ENCODE measurements at places on chromosomes 2 and 18. TPM values are rescaled to one million over a fixed set of nuclear protein-coding genes. Genes with fewer than 3 reads are reported as not detected.

- DNase-seq, result no peak
Measured at GRCh38 chr18:79507076-79507545, 111.4 kb downstream of the NFATC1 start.

DNA sequence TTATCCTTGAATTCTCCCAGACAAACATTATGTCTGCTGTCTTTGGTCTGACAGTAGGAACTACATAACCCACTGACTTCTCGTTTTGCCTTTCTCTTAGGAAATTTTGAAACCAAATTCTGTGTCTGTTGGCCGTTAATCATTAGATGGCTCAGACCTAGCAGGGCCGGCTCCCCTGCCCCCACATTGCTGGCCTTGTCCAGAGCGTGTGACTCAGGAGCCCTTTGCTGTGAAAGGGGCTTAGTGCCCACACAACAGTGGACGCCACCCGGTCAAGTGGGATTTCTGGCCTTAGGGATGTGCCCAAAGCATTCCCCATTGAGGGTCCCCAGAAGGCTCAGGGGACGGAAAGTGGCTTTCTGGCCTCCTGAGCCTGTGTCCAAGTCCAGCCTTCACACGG, 137.5 kb downstream of the CTIF start:
- DNase-seq, result no peak

DNA sequence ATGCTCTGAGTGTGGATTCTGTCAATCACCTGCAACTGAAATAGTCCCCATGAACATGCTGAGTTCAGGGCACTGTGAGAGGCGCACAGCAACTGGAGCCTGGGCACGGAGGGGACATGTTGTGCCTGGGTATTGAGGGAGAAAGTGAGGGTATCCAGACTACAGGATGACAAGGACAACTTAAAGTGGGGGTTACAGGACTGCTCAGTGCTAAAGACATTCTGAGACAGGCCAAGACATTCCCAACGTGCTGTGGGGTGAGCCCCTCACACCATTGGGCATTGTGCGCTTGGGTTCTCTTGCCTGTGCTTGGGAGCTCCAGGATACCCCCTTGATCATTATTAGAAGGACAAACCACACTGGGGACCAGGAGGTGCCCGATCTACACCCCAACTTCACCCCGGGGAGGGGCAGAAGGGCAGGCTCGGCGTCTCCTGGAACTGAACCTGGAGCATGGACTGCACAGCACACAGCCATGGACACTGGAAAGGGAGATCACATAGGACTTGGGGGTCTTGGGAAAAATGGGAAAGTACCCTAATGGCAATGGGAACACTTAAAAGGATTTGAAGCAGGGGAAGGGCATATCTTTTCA, 72.5 kb upstream of the HDAC4 start:
- no peak for DNase-seq

DNA sequence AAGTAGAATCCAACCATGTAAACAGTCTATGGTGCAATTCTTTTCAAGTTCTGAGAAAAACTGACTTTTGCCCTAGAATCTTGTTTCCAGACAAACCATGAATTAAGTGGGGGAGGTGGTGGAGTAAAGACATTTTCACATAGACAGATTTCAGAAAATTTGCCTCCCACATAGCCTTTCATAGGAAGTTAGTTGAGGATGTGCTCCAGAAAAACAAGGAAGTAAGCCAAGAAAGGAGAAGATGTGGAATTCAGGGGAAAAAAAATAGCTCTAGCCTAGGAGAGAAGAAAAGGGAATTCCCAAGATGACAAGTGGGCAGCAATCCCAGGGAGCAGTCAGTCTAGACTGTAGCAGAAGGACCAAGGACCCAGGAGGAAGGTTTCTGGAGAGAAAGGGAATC, 17.4 kb downstream of the RUFY4 start:
- no peak for DNase-seq

GRCh38 chr2:33477473-33478468, 1.3 kb downstream of the RASGRP3 start:
- no peak for DNase-seq

- DNase-seq, result no peak
Measured at GRCh38 chr2:218861645-218862318, 2.2 kb downstream of the WNT6 start.

DNA sequence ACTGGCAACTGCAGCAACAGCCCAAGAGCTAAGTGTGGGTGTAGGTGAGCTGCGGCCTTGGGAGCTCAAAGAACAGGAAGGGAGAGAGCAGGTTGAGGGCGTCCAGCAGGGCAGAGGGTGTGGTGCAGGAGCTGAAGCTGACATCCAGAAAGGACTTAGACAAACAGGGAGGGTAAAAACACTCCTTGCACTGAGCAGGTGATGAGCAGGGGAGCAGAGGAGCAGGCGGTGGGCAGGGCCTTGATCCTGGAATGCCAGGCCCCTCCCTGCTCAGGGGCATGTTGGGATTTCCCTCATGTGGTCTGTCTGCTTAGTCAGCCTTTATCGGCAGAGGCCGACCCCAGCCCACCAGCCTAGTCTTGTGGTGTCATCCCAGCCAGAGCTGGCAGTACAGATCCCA, 63.6 kb downstream of the VSNL1 start:
- DNase-seq, result no peak

- no peak for DNase-seq
Measured at GRCh38 chr2:105576440-105577241, 168.1 kb upstream of the NCK2 start.

DNA sequence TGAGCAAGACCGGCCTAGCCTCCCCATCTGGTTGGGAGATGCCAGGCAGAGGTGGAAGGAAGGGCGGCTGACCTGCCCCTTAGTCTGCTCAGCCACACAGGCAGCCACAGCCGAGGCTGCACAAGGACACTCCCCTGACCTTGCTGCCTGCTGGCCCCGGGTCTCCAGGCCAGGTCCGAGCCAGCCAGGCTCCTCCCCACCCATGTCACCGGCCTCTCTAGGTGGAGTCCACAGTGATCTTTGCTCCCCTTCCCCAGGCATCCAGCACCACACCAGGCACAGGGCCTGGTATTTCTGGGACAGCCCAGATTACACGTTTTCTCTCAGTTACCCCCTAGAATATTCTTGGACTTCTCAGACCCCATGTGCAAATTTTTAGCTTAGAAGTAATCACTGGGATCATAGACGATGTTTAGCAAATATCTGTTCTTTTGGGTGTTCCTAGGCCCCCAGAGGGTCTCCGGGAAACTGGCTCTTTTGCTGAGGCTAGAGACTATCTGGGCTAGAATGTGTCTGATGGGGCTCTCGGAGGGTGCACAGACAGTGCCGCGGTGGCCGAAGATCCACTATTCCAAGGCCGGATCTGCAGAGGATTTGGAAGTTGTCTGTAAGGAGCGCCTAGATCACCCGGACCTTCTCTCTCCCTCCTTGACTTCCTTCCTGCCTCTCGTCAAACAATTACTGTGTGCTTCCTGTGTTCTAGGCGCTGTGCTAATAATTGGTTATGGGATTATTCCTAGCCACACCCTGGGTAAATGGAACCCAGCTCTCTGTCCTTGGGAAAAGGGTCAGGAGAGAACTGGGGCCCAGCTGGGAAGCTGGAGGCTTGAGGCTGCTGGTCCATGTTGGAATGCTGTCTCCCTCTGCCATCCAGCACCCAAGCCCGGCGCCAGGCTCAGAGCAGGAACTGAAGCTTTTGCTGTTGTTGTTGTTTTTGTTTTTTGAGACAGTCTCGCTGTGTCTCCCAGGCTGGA, 46.9 kb downstream of the ODC1 start:
- DNase-seq, result no peak

GRCh38 chr2:39000552-39000951, 110.9 kb downstream of the ARHGEF33 start:
- no peak for DNase-seq

GRCh38 chr2:1621501-1621900, 122.8 kb downstream of the PXDN start:
- DNase-seq, result no peak

DNA sequence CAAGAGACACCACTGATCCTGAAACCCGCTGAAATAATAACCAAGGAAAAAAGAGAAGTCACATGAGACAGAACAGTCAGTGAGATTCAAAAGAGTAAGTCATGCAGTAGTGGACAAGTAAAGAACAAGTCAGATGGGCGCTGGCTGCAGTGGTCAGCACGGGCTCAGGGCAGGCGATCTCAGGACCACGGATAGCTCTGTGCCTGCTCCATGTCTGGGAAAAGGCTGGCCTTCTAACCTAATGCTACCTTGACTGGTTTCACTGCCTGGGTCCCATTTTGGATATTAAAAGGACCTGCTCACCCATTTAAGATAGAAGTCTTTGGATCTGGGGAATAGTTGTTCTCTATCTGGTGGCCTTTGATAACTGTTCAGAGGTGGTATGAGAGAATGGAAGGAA, 61.7 kb upstream of the LCLAT1 start:
- no peak for DNase-seq

DNA sequence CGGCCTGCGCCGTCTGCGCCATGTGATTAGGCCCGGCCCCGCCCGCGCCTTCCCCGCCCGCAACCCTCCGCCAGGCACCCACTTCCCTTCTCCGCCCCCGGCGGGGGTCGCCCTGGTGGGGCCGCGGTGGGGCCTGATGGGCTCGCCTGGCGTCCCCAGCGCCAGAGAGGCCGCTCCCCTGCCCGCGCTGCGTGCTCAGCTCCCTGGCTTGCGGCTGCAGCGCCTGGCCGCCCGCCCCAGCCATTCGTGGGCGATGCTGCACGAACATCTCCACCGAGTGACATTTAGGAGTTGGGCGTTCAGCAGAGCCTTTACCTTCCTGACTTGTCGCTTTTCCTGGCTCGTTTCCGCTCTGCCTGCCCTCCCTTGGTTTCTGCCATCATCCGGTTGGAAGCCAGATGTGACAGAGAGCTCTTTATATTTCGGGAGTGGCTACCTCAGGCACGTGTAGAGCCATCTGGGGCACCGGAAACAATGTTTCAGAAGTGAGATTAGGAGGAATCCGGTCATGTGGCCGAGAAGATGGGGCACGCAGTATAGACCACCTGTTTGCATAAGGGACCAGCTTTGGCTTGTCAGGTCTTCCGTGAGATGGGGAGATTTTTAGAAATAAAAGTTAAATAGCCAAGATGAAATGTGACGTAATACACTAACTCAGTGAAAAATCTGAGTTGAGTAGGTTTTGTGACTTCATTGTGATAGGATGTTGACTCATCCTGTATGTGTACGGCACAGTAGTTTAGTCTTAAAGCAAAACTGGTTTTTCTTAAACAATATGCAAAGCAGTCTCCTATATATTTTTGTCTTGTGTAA, 1.2 kb downstream of the GLS start:
- DNase-seq, result peak; percentile 50

DNA sequence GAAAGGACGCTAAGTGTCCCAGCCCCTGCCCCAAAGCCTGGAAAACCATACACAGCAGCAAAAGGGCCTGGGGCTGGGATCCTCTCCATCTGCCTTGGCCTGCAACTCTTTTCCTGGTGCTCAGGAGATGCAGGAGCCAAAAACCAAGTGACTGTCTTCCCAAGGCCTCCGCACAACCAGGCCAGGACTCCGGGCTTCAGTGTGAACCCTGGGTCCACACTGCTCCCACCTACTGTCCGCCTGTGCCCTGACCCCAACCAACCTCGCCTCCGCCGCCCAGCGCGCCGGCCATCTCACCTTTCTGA, 1.1 kb downstream of the FEV start:
- no peak for DNase-seq

DNA sequence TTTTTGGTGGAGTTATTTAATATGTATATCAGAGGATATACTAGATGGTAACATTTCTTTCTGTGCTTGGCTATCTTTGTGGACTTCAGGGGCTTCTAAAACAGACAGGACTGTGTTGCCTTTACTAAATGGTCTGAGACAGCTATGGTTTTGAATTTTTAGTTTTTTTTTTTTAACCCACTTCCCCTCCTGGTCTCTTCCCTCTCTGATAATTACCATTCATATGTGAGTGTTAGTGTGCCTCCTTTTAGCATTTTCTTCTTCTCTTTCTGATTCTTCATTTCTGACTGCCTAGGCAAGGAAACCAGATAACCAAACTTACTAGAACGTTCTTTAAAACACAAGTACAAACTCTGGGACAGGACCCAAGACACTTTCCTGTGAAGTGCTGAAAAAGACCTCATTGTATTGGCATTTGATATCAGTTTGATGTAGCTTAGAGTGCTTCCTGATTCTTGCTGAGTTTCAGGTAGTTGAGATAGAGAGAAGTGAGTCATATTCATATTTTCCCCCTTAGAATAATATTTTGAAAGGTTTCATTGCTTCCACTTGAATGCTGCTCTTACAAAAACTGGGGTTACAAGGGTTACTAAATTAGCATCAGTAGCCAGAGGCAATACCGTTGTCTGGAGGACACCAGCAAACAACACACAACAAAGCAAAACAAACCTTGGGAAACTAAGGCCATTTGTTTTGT, 52.7 kb downstream of the SMAD4 start:
- no peak for DNase-seq

DNA sequence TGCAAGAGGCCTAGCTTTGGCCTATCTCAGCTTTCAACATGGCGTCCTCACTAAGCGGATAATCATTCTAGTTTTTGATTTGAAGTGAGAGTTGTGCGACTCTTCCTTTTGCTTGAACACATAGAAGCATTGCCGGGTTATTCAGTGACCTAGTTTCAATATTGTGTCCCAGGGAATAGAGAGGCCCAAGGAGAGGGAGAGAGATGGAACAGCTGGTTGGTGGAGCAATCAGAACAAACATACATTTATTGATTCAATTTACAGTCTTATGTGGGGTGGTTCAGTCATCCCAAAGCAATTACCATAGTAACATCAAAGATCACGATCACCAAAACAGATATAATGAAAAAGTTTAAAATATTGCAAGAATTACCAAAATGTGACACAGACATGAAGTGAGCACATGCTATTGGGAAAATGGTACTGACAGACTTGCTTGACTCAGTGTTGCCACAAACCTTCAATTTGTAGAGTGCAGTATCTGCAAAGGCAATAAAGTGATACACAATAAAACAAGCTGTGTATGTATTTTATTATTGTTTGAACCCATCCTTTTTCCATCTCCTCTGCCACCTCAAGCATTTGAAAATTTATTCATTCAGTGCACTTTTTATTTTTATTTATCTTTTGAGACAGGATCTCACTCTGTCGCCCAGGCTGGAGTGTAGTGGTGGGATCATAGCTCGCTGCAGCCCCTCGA, 30.2 kb downstream of the COPS7B start:
- DNase-seq, result no peak

GRCh38 chr2:168920504-168921157, 19.5 kb downstream of the G6PC2 start:
- DNase-seq, result no peak

GRCh38 chr2:161975813-161976160, 98.2 kb downstream of the DPP4 start:
- no peak for DNase-seq

GRCh38 chr2:109448207-109448606, 165.6 kb downstream of the SEPTIN10 start:
- DNase-seq, result no peak

The VWA3B gene
- polyA plus RNA-seq, result 0.11 TPM

The TRIP12 gene
- 49.2 TPM for polyA plus RNA-seq

The TIGD1 gene
- polyA plus RNA-seq, result 4.5 TPM

The IL1R1 gene
- polyA plus RNA-seq, result 72.7 TPM

The PTH2R gene
- 0.04 TPM for polyA plus RNA-seq

The KCNG2 gene
- 0.46 TPM for polyA plus RNA-seq

The RAD51AP2 gene
- polyA plus RNA-seq, result not detected

The NEURL3 gene
- polyA plus RNA-seq, result 0.04 TPM

The PXDN gene
- polyA plus RNA-seq, result 77.8 TPM

The C2orf81 gene
- 4.9 TPM for polyA plus RNA-seq

The NPPC gene
- 0.37 TPM for polyA plus RNA-seq

The CNGA3 gene
- 0.15 TPM for polyA plus RNA-seq

The TMEM17 gene
- polyA plus RNA-seq, result 1.6 TPM

The GKN2 gene
- not detected for polyA plus RNA-seq
